ENCODE measurements at places on chromosomes 3 and 15.
A peak's percentile ranks its signal among the peaks of the same experiment; 100 is the strongest.

DNA sequence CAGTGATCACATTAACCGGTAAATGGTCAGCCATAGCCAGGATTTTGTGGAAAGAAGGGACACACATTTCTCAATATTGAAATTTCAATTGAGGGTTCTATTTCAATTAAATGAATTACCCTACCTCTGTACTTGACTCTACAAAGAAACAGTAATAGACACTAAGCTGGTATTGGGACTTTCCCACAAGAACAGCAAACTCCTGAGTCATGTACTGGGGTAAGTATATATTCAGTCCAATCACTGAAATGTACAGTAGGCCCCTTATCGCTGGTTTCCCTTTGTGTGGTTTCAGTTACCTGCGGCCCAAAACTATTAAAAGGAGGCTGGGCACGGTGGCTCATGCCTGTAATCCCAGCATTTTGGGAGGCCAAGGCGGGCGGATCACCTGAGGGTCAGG lies 17.6 kb downstream of the ASB14 start:
- no peak for DNase-seq

DNA sequence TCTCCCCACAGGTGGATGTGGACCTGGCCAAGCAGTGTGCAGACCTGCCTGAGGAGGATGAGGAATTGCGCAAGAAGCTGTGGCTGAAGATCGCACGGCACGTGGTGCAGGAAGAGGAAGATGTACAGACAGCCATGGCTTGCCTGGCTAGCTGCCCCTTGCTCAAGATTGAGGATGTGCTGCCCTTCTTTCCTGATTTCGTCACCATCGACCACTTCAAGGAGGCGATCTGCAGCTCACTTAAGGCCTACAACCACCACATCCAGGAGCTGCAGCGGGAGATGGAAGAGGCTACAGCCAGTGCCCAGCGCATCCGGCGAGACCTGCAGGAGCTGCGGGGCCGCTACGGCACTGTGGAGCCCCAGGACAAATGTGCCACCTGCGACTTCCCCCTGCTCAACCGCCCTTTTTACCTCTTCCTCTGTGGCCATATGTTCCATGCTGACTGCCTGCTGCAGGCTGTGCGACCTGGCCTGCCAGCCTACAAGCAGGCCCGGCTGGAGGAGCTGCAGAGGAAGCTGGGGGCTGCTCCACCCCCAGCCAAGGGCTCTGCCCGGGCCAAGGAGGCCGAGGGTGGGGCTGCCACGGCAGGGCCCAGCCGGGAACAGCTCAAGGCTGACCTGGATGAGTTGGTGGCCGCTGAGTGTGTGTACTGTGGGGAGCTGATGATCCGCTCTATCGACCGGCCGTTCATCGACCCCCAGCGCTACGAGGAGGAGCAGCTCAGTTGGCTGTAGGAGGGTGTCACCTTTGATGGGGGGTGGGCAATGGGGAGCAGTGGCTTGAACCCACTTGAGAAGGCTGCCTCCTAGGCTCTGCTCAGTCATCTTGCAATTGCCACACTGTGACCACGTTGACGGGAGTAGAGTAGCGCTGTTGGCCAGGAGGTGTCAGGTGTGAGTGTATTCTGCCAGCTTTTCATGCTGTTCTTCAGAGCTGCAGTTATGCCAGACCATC lies 8.6 kb downstream of the VPS18 start:
- no peak for DNase-seq

- no peak for DNase-seq
Measured at GRCh38 chr15:101429191-101429590, 60.3 kb downstream of the PCSK6 start.

- DNase-seq: no peak
Measured at GRCh38 chr15:56774356-56774755, 41.0 kb upstream of the ZNF280D start.

GRCh38 chr3:157354254-157354653 lies 82.4 kb upstream of the PTX3 start:
- no peak for DNase-seq

DNA sequence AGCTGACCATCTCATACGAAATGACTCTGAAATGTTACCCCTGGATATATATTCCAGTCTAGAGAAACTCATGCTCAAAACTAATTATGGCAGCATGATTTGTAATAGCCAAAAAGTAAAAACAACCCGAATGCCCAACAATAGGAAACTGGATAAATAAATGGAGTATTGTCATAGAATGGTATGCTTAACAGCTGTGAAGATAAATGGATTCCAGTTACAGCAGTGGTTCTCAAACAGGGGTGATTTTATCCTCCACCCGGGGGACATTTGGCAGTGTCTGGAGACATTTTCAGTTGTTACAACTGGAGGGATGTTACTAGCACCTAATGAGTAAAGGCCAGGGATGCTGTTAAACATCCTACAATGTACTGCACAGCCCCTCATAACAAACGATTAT lies 52.3 kb upstream of the PIAS1 start:
- no peak for DNase-seq

GRCh38 chr3:112786002-112786590 lies 60.6 kb downstream of the CD200R1L start:
- DNase-seq: peak; percentile 72

- no peak for DNase-seq
Measured at GRCh38 chr3:46615050-46615775, 2.9 kb downstream of the FAM240A start.

GRCh38 chr3:40104441-40104840 lies 205.1 kb upstream of the EIF1B start:
- no peak for DNase-seq

- no peak for DNase-seq
Measured at GRCh38 chr3:55661141-55661540, 174.0 kb upstream of the WNT5A start.

Data from fibroblast of skin of scalp (primary cell).